ENCODE measurements at places on chromosomes 7 and 10. TPM values are rescaled to one million over a fixed set of nuclear protein-coding genes. Genes with fewer than 3 reads are reported as not detected.

DNA sequence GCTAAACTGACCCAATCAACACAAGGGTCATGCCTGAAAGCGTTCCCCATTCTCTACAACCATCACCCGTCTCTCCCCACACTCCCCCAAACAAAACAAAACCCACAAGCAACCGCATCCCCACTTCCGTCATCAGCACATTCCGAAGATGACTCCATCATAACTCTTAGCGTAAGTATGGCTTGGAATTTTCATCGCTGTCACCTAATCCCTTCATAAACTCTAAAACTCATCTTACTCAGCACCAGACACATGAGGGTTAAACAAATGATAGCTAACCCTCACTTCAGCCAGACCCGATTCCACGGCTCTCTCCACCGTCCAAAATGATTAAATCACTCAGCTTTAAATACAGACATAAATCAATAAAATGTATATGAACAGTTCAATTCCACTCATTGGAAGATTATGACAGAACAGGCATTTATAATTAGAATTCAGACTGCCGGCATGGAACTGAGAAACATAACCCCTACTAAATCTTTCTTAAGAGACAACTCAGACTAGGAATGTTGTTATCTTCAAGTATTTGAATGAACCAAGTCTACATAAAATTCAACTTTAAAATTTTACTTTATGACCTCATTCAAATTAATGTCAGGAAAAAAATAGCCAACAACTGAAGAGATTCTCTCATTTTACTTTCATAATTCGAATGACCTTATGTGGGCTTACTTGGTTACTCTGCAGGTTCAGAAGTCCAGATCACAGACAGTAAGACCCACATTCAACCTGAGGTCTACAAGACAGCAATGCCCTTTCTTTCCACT, 215.9 kb downstream of the PARD3 start:
- no peak for DNase-seq

Gene TEX36
- not detected for total RNA-seq

Gene RNF148
- total RNA-seq = 1.2 TPM

DNA sequence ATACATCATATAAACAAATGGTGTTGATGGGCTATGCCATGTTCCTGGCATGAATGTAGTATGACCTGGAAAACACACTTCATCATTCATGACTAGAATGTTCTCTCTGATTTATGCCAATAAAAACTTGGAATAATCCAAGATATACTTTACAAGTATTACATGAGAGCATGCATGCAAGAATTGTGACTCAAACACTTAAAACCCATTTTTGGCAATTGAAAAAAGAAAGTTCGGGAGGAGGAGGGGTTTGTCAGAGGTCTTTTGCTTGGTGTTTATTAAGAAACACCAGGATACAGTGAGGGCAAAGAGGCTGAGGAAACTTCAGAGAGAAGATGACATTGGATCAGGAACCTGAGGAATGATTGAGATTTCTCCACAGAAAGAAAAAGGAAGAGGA, 10.2 kb upstream of the CUL1 start:
- DNase-seq = no peak

DNA sequence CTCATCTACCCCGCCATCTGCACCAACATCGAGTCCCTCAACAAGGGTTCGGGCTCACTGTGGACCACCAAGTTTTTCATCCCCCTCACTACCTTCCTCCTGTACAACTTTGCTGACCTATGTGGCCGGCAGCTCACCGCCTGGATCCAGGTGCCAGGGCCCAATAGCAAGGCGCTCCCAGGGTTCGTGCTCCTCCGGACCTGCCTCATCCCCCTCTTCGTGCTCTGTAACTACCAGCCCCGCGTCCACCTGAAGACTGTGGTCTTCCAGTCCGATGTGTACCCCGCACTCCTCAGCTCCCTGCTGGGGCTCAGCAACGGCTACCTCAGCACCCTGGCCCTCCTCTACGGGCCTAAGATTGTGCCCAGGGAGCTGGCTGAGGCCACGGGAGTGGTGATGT, 34.6 kb upstream of the CDH23 start:
- no peak for DNase-seq

GRCh38 chr10:14240253-14241189, 90.2 kb downstream of the FRMD4A start:
- no peak for DNase-seq

DNA sequence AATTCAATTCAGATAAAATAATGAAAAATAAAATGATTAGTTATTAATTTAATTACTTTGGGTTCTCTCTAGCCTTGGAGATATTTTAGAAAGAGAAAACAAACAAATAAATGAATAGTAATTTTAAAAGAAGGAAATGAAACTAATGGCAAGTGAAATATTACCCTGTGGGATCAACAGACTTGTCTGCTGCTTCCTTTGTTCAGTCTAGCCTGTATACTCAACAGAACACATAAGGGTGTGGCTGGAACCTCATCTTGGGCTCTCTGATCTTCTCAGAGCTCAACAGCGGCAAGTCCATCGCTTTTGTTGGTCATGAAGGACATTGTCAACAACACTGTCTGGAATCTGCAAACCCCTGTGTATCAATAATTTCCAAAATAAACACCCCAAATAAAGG, 904.9 kb downstream of the IPMK start:
- no peak for DNase-seq

DNA sequence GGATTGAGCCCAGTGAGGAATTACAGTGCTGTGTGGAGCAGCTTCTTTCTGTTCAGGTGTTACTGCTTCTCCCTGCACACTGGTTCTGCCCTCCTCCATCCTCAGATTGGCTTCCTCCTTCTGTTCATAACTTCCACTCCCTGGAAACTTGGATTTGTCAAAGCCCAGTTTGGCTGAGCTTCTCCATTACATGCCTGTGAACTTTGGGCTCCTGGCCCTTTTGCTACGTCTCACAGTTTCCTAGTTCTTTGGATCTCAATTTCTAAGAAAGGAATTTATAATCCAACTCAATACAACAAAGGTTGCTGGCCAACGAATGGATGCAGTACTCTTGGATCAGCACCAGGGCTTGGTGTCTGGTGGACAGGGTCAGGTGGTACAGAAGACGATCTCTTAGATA, 318.1 kb downstream of the RPS24 start:
- no peak for DNase-seq

Gene FAM25G
- not detected for total RNA-seq

Gene IRF5
- total RNA-seq = 17.3 TPM

DNA sequence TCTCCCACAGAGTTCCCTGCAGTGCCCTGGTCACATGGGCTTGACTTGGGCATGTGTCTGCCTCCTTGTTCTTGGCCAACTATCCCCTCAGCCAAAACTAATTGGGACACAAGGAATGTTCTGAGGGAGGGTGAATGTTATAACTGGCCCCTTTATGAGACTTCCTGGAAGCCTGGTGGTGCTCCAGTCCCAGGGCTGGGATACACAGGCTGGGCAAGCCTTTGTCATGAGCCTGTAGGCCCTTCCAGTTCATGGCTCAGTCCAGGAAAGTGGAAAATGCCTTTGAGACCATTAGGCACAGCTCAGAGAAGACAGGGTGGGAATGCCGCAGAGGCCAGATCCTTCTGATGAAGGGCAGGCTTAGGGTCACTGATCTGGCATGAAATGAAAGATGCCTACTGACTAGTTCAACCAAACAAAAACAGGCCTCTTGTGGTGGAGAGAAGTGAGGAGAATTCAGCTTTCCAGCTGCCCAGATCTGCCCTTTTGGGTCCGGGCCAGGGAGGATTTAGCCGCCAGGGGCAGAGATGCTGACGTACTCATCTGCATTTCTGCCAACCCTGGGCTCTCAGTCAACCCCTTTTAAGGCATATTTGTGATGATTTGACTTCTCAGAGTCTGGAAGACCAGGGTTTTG, 961.5 kb downstream of the KCNMA1 start:
- no peak for DNase-seq

DNA sequence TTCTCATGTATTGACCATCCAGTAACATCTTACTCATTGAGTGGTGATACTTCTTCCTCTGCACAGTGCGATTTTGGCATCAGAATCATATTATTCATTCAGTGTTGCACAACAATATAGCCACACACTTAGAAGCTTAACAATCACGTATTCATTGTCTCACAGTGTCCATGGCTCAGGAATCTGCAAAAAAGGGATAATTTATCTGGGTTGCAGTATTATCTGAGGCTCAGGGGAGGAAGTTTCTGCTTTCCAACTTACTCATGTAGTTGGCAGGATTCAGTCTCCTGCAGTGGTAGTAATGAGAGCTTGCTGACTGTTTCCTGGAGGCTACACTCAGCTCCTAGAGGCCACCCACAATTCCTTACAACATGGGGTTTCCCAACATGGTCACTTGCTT, 803.6 kb downstream of the SORCS1 start:
- no peak for DNase-seq

Gene LRRD1
- total RNA-seq = not detected

DNA sequence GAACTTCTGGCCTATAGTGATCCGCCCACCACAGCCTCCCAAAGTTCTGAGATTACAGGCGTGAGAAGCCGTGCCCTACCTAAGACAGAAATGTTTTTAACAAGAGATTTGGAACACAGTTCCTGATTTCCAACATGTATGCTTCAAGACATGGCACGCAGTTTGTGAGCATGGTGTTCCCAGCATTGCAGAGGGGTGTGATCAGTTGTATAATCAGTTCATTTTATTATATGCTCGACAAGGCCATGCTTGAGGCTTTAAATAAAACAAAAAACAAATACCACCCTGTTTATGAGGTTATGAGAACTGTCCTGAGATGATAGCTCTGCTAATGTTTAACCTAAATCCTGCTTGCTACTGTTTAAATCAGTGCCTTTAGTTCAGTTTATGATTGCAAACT, 60.2 kb downstream of the TASOR2 start:
- no peak for DNase-seq

DNA sequence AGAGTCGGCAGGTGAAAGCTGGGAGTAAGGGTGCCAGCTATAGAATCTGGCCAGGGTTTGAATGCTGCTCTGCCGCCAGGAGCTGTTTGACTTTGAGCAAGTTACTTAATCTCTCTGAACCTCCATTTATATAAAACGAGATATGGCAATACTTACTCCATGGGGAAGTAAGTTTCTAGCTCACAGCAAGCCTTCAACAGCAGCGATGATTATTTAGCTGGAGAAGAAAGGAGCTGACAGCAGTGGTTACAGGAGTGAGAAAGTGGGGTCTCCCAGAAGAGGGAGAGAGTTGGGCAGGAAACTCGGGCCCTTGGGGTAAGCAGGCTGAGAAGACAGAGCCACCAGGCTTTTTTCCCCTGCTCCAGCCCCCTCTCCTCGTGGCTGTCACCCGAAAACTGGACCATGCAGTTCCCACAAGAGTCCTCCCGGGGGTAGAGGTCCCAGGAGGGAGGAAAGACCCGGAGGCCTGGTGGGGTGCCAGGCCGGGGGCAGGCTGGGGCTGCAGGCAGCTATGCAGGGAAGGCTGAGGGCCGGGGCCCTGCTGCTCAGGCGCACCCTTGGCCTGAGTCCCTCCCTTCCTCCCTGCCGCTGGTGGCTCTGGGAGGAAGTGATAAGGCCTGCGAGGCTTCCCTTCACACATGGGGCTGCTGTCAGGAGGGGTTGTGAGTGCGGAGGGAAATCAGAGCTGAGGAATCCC, 3.5 kb downstream of the NOS3 start:
- no peak for DNase-seq

- no peak for DNase-seq
Measured at GRCh38 chr7:126065766-126066165, 1136.1 kb upstream of the POT1 start.

DNA sequence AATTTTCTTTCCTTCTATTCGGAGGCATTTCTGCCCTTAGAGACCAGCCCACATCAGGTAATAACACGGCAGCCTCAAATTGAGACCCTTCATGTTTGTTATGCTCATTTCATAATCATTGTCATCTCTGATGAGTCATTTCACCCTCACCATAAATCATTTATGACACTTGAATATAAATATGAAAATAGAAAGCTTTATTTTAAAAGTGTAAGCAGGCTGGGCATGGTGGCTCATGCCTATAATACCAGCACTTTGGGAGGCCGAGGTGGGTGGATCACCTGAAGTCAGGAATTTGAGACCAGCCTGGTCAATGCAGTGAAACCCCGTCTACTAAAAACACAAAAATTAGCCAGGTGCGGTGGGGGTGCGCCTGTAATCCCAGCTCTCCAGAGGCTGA, 57.4 kb upstream of the EGFR start:
- no peak for DNase-seq

- no peak for DNase-seq
Measured at GRCh38 chr7:80141376-80141775, 6.7 kb downstream of the GNAI1 start.

GRCh38 chr7:85160223-85160622, 26.6 kb downstream of the SEMA3D start:
- no peak for DNase-seq

Gene MNX1
- not detected for total RNA-seq

- DNase-seq = no peak
Measured at GRCh38 chr7:25009257-25009656, 29.3 kb upstream of the OSBPL3 start.

Gene RBM17
- total RNA-seq = 137 TPM

GRCh38 chr7:106134241-106134640, 22.1 kb upstream of the SYPL1 start:
- DNase-seq = no peak

Gene EVX1
- total RNA-seq = 0.13 TPM

Gene CNNM1
- total RNA-seq = 0.61 TPM

Gene ITPRID1
- total RNA-seq = not detected

GRCh38 chr10:88983939-88984338, 6.7 kb upstream of the FAS start:
- DNase-seq = no peak

DNA sequence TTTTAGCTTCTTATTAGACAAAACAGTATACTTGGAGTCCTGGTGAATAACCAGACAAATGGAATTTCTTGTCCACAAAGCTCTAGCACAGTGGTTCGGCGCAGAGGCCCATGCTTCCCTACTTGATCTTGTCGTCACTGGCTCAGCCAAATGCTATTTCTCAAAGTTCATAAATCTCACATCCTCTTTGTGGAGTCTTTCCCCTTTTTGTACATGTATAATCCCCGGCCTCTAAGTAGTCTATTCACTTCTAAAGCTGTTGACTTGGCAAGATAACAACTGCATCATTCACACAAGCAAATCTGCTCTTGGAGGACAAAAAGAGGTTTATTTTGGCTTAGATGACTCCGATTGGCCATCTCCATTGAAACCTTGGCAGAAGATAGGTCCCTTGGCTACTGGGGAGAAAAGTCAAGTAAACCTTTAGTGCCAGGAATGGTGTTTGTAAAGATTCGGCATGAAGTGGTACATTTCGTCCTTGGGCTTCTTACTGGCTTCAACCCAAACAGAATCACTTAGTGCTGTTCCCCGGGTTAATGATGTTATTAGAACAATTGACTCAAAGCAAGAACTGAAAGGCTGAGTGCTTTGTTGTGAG, 5.1 kb upstream of the AKR1E2 start:
- DNase-seq = no peak

DNA sequence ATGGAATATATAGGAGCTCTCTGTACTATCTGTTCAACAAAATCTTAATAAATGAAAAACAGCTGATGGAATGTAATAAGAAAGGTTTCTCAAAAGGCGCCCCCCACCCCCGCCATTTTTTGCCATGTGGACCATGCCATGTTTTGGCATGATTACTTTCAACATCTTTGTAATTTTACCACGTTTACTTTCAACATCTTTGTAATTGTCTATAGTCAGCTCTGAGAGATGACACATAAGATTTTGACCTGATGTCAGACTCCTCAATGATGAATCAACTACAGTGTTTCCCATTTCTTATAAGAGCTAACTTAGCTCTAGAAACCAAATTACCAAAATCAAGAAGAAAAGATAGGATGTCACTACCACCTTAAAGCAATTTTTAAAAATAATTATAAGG, 144.9 kb upstream of the AHR start:
- no peak for DNase-seq

- DNase-seq = no peak
Measured at GRCh38 chr10:29751684-29752083, 116.9 kb upstream of the SVIL start.

- DNase-seq = peak; percentile 90
Measured at GRCh38 chr10:110209926-110210673, 2.7 kb downstream of the MXI1 start.

Gene HMX3
- not detected for total RNA-seq

Gene TRA2A
- total RNA-seq = 55.6 TPM

All from mesenteric fat pad (tissue), 1 donor.